Dermis microvascular lymphatic vessel endothelial cell (primary cell): ENCODE measurements at places on chromosomes 5 and 9. TPM values are rescaled to one million over a fixed set of nuclear protein-coding genes. Genes with fewer than 3 reads are reported as not detected.

DNA sequence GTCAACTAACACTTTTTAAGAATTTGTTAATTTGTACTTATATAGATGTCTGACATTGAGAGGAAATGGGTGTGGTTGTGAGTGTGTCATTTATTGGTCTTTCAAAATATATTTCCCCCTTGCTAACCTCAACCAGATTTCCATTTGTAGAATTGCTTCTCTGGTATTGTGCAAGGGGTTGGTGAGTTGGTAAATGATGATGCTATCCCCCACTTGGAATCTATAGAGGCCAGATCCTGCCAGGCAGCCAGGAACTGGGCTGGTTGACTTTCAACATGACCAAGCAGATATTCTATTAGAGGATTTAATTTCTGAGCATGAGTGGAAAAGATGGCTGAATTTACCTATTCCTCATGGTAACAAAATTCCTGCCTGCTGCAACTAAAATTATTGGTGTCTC lies 306.6 kb upstream of the KIF2A start:
- no peak for DNase-seq

- DNase-seq: no peak
Measured at GRCh38 chr5:95916687-95917085, 45.0 kb downstream of the ELL2 start.

Gene PCDHGC5
- 0.26 and 0.51 TPM in 2 replicates for total RNA-seq

DNA sequence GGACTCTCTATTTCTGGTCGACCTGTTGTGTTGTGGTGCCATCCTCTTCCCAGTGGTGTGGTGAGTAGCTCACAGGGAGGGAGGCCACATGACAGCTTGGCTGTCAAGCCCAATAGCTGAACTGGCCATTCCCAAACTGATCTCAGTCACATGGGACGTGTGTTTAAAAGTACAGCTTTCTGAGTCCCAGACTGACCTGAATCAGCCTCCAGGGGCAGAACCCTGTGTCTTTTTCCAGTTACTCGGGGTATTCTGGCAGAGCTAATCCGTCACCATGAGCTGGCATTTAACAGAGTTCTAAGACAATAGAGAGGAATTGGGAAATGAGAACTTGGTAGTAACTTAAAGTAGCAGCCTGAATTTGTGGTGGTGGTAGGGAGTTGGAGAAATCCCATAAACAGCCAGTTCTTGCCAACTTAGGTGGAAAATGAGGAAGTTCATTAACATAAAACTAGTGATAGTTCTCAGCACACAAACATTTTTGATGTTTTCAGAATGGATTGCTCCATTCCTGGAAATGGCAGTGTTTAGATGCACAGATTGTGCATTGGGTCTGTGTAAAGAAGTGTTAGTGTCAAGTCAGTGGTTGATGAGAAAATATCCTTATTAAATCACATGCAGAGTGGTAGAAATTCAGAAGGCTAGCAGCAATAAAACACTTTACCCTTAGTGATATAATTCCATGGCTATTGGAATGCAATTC lies 50.9 kb downstream of the GPR107 start:
- DNase-seq: no peak

DNA sequence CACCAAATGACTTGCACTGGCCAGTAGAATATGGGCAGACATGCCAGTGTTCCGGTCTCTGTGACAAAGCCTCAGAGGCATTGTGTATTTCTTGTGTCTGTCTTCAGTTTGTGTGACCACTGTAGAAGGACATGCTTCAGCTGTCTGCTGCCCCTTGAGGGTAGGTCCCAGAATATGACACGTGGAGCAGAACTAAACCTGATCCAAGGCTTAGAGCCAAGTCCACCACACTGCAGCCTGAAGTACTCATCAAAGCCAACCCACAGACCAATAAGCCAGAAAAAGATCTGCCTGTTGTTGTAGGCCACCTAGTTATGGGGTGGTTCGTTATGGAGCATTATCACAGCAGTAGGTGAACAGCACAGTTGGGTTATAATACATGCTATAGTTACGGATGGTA lies 468.9 kb downstream of the PSAT1 start:
- no peak for DNase-seq

- no peak for DNase-seq
Measured at GRCh38 chr9:131447148-131447547, 53.3 kb downstream of the PRRC2B start.

Gene GFI1B
- under 0.01 TPM in 1 of 2 replicates, not detected in the other for total RNA-seq

GRCh38 chr9:892123-892522 lies 50.6 kb downstream of the DMRT1 start:
- no peak for DNase-seq

Gene TUBB4B
- 127 and 144 TPM in 2 replicates for total RNA-seq

Gene PGM5
- total RNA-seq: 48.9 and 219 TPM in 2 replicates

DNA sequence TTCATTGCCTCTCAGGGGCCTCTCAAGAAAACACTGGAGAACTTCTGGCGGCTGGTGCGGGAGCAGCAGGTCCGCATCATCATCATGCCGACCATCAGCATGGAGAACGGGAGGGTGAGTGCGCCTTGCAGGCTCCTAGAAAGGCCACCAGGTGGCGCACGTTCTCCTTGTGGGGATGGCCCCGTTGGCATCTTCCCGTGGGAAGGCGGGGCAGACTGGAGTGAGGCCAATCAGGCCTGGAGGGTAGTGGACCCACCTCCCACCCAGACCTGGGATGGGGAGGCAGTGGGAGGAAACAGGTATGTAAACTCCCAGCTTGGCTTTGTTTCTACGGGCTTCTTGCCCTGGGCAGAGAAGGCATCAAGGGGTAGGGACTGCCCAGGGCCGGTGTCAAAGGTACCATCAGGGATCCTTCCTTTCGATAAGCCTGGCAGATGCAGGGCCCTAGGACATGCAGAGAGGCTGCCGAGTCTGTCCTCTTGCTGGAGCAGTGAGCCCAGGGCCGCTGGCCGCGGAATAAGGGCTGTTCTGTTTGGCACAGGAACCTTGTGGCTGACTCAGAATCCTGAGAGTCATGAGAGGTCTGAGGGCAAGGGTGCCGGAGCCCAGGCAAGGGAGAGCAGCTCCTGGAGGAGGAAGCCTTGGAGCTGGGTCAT lies 18.9 kb upstream of the SPTLC1 start:
- DNase-seq: peak; percentile 76

Gene PHF24
- total RNA-seq: under 0.01 TPM in 1 of 2 replicates, not detected in the other

- no peak for DNase-seq
Measured at GRCh38 chr5:155689406-155689805, 637.6 kb upstream of the SGCD start.

DNA sequence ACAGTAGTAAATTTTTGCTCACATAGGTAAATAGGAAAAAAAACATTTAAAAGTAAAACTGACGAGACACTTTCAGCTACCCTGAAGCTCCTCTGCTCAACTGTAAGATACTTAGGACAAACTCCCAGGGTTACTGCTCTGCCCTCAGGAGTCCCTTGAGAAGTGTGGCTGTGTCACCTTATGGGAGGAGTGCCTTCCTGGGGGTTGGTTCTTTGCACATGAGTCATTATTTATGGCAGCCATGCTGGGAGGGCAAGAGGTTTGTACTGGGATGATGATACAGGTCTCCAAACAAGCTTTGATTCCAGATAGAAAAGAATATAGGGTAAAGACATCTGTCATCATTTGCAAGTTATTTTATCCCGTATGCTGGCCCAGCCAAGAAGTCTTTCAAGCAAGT lies 45.9 kb downstream of the TTC1 start:
- DNase-seq: no peak

Gene SPATA31D3
- not detected in 2 replicates for total RNA-seq

- DNase-seq: no peak
Measured at GRCh38 chr5:3197304-3198073, 398.1 kb upstream of the IRX1 start.

GRCh38 chr5:93596310-93596675 lies 13.3 kb downstream of the NR2F1 start:
- DNase-seq: no peak

Gene NME5
- total RNA-seq: 1.8 and 1.9 TPM in 2 replicates

Gene CARTPT
- total RNA-seq: not detected in 2 replicates

DNA sequence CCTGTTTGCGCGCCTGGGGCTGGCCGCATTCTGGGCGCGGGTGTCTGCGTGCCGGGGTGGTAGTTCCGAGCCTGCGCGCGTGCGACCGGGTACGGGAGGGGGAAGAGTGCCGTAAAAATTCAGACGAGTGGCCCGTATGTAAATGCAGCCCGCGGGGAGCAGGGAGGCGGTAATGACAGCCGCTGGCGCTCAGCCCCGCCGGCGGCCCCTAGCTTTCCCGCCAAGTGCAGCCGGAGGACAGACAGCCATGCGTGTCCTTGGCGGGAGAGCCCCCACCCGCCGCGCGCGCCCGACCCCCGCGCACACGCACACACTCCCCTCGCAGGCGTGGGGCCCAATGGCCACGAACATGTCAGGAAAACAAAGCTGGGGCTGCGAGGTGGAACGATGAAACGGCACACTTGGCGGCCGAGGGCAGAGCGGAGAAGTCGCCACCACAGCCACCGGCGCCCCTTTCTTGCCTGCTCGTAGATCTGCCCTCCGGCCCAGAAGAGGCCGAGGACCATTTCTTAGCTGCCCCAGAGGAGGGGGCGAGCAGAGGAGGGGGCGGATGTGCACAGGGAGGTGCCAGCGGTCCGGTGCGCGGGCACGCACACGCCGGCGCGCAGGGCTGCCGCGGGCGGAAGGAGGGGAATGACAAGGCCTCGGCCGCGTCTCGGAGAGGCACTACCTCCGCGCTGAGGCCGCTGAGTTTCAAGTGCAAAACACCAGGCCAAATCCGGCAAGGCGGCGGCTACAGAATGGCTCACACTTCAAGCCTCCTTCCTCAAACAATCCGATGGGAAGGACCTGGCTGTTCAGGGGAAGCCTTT lies 208.4 kb downstream of the MEF2C start:
- DNase-seq: no peak

DNA sequence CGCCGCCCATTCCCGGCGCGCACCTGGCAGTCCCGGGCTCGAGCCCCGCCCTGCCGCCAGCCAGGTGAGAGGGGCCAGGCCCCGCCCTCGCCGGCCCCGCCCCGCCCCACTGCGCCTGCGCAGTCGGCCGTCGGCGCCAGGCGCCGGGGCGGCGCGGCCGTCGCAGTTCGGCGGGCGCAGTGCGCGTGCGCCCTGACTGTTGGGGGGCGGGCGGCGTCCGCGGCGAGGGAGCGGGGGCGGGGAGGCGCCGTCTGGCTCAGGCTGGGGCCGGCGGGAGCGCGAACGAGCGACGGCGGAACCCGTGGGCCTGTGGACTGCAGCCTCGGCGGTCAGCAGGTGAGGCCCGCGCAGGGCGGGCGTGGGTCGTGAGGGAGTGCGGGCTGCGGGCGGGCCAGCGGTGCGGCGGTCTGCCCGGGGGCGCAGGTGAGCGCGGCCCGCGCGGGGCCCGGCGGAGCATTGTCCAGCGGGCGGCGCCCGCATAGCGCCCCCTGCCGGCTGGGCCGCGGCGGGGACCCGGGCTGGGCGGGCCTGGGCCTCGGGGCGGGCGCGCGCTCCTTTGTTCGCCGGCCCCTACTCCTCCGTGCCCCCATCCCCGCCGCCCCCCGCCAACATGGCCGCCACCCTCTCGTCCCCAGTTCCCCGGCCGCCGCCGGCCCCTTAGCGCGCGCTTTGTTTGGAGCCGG lies at the start of gene SPIN1:
Gene SPIN1 (plus strand): TSS at position 242 of the 683 bp plus-strand sequence. CDS start 38,096 bp downstream, outside the sequence.
- DNase-seq: peak; percentile 46

GRCh38 chr9:15426019-15426418 lies 3.3 kb downstream of the SNAPC3 start:
- no peak for DNase-seq

Gene SPDL1
- 5.1 and 10.5 TPM in 2 replicates for total RNA-seq

DNA sequence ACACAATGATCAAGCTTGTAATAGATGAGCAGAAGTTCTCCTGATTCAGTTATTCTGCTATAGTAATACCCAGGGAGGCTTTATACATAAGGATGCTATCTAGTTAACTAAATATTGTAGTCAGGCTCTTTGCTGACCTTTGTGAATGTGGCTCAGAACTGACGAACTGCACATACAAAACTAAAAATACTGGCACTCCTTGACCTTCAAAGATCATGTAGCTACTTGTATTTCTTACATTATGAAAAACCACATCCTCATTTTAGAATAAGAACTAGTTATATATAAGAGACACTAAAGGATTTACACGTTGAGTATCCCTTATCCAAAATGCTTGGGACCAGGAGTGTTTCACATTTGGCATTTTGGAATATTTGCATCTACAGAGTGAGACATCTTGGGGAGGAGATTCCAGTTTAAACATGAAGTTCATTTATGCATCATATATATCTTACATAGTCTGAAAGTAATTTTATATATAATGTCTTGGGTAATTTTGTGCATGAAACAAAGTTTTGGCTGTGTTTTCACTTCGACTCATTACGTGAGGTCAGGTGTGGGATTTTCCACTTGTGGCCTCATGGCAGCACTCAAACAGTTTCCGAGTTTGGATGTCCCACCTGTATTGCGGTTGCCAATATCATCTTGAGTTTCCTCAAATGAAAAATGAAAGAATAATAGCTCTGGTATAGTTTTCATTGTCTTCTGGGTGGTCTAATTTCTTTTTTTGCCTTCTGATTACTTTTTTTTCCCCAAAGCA lies 58.4 kb upstream of the FBXL7 start:
- DNase-seq: no peak

- DNase-seq: no peak
Measured at GRCh38 chr9:134671341-134672113, 29.9 kb downstream of the COL5A1 start.

Gene AGXT2
- not detected in 2 replicates for total RNA-seq

GRCh38 chr9:127159325-127159801 lies 36.9 kb upstream of the ANGPTL2 start:
- DNase-seq: peak; percentile 53

Gene ARL14EPL
- total RNA-seq: under 0.01 and 0.13 TPM in 2 replicates

Gene KIF24
- total RNA-seq: 1.6 and 2.1 TPM in 2 replicates

Gene PHPT1
- 207 and 242 TPM in 2 replicates for total RNA-seq

Gene NUDT12
- 3.4 and 4.2 TPM in 2 replicates for total RNA-seq

- no peak for DNase-seq
Measured at GRCh38 chr5:161190778-161191177, 338.8 kb upstream of the ATP10B start.

Gene PCDH1
- 25.9 and 37.4 TPM in 2 replicates for total RNA-seq

Gene FRMD3
- total RNA-seq: 0.76 and 2.8 TPM in 2 replicates

DNA sequence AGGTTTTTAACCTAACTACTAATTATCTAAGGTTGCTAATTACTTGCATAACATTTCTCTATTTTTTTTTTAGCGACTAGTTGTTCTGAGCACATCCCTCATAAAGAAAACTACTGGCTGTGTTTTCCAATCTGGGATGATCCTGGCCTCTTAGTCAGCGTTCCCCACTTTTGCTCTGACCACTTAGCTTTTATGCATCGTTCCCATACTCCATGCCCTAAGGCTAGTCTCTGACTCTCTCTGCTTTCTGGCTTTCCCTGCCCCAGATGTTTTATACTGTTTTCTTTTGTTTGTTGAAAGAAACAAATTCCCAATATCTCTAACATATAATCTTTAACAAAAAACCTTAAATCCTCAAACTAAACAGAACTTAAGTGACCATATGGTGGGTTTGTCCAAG lies 217.9 kb downstream of the SPATA31D1 start:
- no peak for DNase-seq

GRCh38 chr9:15246708-15247107 lies 60.3 kb downstream of the TTC39B start:
- DNase-seq: peak; percentile 73

DNA sequence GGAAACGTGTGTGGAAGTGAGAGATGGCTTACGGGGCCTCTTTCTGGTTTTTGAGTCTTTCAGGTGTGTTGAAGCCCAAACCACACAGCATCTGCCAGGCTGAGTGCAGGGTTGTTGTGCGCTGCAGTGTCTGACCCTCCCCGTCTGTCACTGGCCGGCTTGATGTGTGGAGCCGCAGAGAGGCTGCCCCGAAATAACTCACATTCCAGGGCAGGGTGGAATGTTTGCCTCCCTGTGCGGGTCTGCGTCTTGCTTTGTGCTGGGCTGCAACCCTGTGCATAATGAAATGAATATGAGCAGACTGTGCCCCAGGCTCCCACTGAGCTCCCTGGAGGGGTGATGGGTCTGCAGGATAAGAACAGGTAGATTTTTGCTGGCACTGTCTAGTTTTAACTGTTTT lies 9.9 kb upstream of the PLEKHG4B start:
- DNase-seq: no peak

Gene PCA3
- 0.25 TPM in 1 of 2 replicates, not detected in the other for total RNA-seq
